ENCODE measurements at places on chromosomes 16 and 17.

DNA sequence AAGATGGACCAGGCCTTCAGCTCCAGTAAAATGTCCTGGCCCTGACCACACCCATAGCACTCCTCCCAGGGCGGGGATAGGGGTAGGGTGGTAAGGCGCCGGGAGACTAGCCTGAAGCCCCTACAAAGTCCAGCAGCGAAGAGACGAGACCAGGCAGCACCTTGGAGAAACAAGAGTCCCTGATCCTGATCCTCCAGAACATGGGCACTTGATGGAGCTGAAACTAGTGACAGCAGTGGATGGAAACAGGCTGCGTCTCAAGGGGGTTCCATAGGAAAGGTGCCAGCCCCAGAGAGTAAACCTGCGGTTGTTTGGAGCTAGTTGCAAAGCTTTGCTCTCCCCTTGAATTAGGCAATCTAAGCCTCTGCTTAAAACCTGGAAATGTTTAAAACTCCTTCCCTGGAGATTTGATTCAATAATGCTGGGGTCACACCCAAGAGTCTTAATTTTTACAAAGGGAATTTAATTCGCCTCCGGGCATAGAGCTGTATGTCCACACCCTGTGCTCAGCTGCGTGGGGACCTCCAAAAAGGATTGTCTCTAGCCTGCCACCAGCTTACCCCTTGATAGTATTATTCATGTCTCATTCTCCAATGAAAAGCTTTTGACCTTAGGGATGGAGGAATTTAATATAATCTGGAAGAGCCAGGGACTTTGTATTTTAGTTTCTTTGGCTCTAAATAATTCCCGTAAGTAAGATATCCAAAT, 258.6 kb downstream of the PMP22 start:
- no peak for DNase-seq

DNA sequence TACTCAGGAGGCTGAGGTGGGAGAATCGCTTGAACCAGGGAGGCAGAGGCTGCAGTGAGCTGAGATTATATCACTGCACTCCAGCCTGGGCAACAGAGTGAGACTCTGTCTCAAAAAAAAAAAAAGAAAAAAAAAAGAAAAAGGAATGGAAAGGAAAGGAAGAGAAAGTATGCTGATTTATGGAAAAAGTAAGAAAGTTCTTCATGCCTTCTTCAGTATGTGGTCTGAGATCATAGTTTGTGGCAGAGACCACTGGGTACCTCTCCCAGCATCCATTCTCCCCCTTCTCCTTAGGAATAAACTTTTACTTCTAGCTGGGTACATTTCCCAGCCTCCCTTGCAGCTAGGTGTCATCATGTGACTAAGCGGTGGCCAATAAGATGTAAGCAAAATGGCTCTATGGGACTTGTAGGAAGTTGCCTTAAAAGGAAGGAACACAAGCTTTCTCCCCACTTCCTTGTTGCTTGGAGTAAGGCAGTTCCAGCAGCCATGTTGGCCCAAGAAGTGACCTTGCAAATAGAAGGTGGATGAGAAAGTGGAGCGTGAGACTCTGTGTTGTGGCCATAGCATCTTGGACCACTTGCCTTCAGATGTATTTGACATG, 26.1 kb upstream of the XPO6 start:
- DNase-seq, result no peak

DNA sequence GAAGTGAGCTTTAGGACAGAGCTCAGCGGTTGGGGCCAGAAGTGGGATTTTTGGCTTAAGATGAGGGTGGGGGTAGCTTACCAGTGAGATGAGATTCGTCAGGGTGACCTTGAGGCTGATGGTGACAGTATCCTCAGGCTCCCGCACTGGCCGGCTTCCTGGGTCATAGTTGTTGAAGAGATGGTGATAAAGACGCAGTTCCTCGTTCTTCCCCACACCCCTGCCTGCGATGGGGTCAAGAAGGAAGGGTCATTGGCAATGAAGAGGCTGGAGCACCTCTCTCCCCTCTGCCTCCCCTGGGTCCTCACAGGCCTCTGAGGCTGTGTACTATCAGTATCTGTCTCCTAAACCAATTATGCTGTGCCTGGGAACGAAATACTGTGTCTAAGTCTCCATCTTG, 358 bp downstream of the CHRNE start:
- DNase-seq, result no peak

DNA sequence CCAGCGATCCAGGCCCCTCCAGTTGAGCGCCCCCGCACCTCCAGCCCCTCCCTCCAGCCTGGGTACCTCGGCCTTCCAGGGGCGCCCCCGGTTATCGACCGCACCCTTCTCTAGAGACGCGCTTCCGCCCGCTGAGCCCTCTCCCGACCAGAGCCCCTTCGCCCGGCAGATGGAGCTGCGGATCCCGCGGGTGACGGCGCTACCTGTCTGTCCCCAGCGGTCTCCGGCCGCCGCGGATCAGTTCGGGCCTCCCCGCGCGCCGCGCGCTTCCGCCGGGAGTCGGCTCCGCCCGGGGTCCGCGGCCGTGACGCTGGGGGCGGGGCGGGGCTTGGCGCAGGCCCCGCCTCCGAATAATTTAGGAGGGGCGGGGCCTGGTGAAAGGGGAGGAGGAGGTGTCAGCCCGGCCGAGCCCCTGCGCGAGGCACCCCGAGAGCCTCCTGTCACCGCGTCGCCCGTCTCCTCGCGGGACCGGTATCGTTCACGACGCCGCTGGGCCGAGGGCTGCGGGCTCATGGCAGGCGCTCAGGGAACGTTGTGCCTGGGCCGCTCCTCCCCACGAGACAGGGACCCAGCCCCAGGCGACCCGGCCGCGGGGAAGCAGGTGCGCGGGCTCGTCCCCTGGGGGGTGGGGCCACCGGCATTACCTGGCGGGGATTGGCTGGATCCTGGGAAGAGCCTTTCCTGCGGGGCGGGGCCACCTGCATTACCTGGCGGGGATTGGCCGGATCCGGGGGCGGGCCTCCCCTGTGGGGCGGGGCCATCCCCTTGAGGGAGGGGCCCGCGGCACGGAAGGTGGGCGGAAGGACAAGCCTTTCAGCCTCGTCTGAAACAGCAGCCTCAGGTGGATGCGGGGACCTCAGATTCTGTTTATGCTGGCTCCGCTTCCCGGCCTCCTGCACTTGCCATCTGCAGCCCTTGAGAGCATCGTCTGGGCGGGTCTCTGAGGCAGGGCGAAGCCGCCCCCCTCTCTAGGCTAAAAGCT, at the start of gene SPATA2L:
Gene SPATA2L (minus strand): TSS at position 281 of the 982 bp plus-strand sequence. CDS start 473 bp downstream, outside the sequence.
- peak; percentile 98 for DNase-seq

DNA sequence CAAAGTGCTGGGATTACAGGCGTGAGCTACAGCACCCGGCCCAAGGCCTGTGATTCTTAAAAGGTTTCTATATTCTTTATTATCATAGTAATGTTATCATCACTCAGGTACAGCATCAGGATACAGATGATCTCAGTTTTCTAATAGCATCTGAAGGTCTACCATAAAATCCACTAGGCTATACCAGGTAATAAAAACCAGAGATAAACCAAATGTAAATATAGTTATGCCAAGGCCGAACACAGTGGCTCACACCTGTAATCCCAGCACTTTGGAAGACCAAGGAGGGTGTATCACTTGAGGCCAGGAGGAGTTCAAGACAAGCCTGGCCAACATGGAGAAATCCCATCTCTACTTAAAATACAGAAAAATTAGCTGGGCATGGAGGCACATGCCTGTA, 53.8 kb downstream of the SYNRG start:
- DNase-seq, result no peak

- no peak for DNase-seq
Observed at GRCh38 chr16:72715267-72715666, 332.7 kb downstream of the ZFHX3 start.

DNA sequence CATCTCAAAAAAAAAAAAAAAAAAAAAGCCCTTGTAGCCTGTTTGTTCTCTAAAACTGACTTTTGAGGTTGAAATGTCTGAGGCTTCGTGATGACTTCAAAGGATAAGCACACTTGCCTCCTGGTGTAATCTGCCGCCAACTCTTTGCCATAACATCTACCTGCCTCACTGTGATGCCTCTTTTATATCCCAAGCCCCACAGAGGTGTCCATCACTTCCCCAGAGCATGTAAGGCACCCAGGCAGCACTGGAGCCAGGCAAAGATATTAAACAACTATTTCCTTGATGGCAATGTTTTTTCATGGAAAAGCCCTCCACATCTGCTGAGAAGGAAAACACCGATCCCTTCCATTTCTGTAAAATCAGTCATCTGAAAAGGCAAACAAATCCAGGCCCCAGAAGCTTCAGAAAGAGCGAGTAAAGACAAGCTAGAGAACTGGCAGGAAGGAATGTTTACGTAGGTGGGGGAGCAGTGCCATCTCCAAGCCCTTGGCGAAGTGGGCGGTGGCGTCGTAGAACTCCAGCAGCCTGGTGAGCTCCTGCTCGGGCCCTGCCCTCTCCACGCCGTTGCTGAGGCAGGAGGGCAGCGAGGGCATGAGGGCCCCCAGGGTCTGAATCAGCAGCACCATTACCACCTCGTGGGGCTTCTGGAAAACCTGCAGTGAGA, 28.6 kb downstream of the COG7 start:
- peak; percentile 62 for DNase-seq

DNA sequence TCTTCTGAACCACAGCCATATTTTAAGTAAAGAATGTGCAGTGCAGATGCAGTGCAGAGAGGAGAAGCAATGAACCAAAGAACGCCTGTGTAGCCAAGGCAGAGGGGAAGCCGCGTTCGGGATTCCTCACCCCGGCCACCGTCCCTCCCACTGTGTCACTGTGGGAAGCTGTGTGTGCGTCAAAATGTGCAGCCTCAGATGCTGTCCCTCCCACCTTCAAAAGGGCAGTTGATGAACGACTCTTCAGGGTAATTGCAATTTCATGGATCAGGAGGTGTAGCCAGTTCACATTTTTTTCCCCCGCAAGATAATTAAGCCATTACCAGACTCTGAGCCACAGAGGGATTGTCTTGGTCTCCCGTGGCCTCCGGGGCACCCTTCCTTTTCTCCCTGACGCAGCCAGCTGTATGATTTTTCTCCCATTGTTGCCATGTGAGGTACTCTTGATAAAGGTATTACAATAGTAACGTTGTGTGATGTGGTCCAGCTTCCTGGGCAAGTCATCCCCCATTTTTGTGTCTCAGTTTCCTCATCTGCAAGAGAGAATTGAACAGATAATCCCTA, 190.0 kb downstream of the FOXL1 start:
- DNase-seq, result no peak

GRCh38 chr16:68331879-68332410, 21.1 kb downstream of the PRMT7 start:
- DNase-seq, result no peak

DNA sequence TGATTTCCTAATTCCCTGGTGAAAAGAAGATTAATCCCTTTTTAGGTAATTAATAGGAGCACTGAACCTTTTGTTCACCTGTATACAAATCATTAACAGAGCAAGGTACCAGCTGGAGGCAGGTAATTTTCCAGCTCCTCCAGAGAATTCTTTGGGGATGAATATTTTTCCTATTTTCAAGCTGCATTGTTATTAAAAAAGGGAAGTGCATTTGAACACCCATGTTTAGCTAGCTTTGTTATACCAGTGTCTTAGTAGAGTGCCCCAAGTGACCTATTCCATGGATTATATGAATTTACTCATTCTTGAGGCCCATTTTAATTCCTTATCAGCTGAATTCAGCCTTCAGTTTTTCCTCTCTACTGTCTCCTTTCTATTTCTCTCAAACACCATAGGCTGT, 73.2 kb upstream of the GOT2 start:
- no peak for DNase-seq

DNA sequence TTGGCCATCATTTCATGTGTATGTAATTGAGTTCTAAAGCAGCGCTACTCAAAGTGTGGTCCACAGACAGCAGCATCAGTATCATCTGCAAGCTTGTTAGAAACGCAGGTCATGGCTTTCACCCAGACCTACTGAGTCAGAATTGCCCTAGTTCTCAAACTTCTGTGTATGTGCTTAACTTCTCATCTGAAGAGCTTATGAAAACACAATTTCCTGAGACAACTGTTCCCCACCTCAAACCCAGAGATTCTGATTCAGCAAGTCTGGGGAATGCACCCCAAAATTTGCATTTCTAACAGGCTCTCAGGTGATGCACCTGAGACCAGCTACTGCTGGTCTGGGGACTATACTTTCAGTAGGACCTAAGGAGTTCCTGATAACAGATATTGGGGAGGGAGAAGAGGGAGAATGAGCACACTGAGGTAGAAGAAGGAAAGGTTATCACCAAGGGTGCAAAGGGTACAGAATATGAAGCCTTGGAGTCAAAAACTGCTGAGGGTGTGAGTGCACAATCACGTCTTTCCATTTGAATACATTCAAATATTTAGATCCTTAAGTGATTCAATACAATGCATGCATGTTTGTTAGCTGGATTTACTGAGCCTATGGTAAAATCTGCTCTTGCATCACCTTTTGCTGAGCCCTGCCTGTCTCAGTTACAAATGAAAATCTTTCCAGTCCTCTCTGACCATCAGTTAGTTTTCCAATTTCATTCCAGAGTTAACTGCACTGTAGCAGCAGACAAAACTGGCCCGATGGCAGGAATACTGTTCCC, 29.2 kb upstream of the SKAP1 start:
- DNase-seq, result no peak

DNA sequence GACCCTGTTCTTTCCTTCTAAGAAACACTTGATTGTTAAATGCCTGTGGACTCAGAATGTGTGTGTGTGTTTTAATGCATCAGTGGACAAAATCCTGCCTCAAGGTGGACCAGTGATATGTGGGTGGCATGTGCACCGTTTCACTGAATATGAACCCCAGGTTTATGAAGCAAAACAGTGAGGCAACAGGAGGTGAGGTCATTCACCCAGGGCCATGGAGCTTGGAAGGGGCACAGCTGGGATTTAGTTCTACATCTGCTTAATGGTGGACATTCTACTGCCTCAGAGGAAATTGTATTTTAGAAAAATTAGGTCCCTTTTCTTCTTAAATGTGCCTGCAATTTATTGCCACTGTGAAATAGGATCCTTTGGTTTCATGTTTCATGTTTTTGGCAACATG, 549.5 kb upstream of the EEF2KMT start:
- DNase-seq, result no peak

- peak; percentile 43 for DNase-seq
Observed at GRCh38 chr17:37642681-37643080, 565 bp downstream of the DDX52 start.

DNA sequence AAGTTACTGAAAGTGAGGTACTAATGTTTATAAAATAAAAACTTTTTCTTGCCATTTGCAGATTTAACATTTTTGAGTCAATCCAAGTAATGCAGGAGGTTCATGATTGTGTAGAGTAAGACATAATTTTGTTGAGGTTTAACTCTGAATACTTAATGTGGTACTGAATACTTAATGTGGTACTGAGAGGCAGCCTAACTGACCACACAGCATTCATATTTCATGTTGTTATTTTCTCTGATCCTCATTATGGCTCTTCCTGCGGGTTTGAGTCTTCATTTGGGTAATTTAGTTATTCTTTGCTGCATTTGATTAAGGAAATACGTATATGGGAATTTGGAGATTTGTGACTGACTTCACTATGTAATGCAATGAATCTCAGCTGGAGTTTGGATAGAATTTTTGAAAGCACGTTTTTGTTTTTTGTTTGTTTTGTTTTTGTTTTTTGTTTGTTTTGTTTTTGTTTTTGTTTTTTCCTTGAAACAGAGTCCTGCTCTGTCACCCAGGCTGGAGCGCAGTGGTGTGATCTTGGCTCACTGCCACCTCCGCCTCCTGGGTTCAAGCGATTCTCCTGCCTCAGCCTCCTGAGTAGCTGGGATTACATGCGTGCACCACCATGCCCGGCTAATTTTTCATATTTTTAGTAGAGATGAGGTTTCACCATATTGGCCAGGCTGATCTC, 3.8 kb downstream of the SF3B3 start:
- no peak for DNase-seq

- DNase-seq, result no peak
Observed at GRCh38 chr17:81417879-81418709, 22.8 kb downstream of the BAHCC1 start.

GRCh38 chr17:68577497-68577821, 23.7 kb downstream of the FAM20A start:
- no peak for DNase-seq

Data from stomach (tissue), 19 donors.